Type B pancreatic cell (in vitro differentiated cells): ENCODE measurements at places on chromosomes 16 and 17. TPM values are rescaled to one million over a fixed set of nuclear protein-coding genes. Genes with fewer than 3 reads are reported as not detected.

The KRTAP4-6 gene
- total RNA-seq, result not detected in 2 replicates

The TNRC6C gene
- 14.7 and 36.7 TPM in 2 replicates for total RNA-seq

The MT1A gene
- total RNA-seq, result not detected in 2 replicates

The ABCC11 gene
- 0.07 and 0.19 TPM in 2 replicates for total RNA-seq

The ITGB3 gene
- total RNA-seq, result 0.36 and 1.6 TPM in 2 replicates

The TEKT1 gene
- total RNA-seq, result 0.24 and 1.6 TPM in 2 replicates

The ZKSCAN2 gene
- total RNA-seq, result 9.4 and 16.9 TPM in 2 replicates

The NPIPB9 gene
- 1.2 and 3.0 TPM in 2 replicates for total RNA-seq

The HSF5 gene
- 0.10 TPM in 1 of 2 replicates, not detected in the other for total RNA-seq

The ZNF771 gene
- total RNA-seq, result 4.7 and 15.5 TPM in 2 replicates

GRCh38 chr17:4035081-4035680, 70.9 kb upstream of the ATP2A3 start:
- DNase-seq, result no peak

GRCh38 chr16:82728901-82729300, 102.1 kb downstream of the CDH13 start:
- DNase-seq, result no peak

DNA sequence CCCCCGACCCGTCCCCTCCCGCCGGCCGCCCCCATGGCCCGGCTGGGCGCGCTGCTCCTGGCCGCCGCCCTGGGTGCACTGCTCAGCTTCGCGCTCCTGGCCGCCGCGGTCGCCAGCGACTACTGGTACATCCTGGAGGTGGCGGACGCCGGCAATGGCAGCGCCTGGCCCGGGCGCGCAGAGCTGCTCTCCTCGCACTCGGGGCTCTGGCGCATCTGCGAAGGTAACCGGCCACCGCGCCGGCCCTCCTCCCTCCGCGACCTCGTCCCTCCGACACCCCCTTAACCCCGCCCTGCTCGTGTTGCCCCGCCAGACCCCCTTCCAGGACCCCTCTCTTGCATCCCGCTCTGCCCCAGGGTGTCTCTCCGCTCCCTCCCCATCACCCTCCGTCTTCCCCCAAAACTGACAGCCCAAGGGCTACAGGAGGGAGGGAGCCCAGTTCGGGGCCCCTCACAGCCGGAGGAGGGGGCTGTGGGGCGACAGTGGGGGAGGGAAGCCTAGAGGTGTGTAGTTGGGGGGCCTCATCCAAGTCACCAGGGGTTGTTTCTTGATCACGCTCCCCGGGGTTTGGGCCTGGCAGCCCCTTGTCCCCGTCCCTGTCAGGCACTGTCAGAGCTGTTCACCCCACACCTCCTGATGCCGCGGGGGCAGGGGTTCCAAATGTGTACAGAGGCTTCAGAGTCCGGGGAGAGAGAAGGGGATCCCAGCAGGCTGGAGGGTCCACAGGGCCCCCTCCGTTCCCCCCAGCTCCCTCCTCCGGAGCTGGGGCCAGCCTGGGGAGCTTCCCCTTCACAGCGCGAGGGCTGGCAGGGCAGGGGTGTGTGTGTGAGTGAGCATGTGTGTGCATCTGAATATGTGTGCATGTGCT, 794 bp downstream of the TMEM235 start:
- no peak for DNase-seq

DNA sequence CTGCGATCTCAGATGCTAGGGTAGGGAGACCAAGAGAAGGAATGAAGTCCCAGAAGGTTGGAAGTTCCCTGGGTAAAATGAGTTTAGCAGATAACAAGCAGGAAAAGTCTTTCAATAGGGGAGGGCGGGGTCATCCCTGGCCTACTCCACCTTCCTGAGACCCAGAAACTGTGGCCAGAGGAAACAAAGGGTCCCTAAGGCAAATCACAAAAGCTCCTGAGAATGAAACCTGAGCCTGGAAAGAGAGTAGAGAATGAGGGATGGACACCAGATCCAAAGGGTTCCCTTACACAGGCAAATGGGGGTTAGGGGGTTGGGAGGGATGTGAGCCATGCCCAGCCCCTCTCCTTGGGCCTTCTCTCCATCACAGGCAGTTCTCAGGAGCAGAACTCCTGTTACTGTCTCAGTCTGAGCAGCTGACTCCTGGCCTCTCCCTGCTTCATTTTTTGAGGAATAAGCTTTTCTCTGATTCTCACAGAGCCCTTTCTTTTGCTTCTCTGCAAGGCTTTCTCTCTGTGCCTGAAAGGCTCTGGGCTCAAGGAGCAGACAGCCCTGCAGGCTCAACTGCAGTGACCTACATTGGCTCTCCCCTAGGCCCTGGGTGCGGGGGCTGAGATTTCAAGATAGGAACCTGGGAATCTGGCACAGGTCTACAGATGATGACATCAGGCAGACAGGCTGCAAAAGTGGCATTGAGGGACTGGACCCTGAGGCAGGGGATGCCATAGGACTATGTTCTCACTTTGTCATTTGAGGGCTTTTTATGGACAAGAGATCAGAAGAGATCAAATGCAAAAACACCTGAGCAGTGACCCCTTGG, 9.8 kb upstream of the NR1D1 start:
- DNase-seq, result no peak

- DNase-seq, result no peak
Measured at GRCh38 chr16:87371261-87371866, 12.2 kb downstream of the FBXO31 start.

DNA sequence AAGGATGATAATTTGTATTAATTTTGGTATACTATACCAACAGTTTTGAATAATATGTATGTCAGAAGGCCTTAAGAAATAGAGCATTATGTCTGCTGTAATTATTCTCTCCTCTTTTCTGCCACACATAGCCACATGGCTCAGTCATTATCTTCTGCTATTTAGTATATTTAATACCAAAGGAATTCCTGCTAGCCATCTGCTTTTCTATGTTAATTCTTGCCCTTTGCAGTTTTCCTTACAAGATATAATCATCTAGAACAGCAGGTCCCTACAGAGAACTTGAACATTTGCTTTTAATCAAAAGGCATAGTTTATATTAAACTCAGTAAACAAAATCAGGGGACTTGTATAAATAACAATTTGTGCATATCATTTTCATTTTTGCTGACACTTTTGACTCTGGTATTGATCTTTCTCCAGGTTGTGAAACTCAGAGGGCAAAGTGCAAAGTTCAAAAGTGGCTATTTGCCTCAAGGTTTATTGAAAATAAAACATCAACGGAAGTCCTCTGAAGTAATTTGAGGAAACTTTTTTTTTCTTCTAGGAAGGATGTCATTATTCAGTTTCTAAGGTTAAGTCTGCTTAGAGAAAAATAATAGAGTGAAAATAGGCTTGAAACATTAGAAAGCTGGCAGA, 702.0 kb downstream of the KCNJ2 start:
- no peak for DNase-seq

GRCh38 chr17:47871048-47871447, 20.1 kb upstream of the SP6 start:
- no peak for DNase-seq

- no peak for DNase-seq
Measured at GRCh38 chr17:81419319-81419885, 24.1 kb downstream of the BAHCC1 start.

DNA sequence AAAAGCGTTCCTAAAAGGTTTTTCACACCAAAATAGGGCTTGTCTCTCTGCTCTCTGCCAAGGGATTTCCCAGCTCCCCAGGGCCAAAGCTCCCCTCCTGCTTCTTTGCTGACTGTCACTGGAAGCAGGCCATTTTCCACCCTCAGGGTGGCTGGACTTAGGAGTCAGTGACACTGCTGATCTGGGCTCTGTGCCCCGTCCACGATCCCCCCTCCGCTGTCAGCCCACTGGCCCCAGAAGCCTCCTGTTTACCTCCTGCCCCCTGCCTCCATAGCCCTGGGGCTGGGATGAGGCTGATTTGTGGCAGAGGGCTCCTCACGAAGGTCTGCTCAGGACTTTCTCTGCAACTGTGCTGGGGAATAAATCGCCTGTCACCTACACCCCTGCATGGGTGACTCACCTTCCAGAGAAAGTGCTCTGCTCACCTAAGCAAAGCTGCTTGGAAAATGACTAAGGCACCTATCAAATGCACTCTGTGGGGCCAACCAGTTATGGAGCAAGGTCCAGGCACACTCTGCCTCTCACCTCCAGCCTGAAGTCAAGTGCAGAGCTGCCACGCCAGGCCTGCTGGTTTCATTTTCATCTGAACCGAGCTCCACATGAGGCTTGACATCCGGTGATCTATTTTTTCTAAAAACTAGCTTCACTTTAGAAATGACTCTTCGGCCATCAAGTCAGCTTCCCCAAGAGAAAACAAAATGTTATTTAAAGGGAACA, 4.9 kb downstream of the MAP3K14 start:
- no peak for DNase-seq

GRCh38 chr16:4283441-4283840, 10.6 kb upstream of the TFAP4 start:
- no peak for DNase-seq

- no peak for DNase-seq
Measured at GRCh38 chr17:82297280-82297713, 20.1 kb downstream of the CD7 start.

DNA sequence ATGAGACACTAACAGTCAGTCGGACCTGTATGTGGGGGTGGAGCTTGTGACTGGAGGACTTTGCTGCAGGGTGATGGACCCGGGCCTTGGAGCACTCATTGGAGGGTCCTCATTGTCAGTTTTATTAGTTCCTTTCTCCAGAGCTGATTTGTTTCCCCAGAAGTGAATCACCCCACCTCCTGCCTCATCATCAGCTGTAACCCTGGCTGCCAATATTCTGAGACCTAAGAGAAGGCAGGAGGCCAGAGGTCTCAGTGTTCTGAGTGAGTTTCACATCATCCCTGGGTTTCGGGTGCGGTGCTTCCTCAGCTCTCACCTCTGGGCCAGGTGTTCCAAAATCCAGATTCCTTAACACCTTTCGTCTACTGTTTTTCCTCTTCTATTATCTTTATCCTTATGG, 49.9 kb upstream of the KIFC3 start:
- DNase-seq, result no peak

DNA sequence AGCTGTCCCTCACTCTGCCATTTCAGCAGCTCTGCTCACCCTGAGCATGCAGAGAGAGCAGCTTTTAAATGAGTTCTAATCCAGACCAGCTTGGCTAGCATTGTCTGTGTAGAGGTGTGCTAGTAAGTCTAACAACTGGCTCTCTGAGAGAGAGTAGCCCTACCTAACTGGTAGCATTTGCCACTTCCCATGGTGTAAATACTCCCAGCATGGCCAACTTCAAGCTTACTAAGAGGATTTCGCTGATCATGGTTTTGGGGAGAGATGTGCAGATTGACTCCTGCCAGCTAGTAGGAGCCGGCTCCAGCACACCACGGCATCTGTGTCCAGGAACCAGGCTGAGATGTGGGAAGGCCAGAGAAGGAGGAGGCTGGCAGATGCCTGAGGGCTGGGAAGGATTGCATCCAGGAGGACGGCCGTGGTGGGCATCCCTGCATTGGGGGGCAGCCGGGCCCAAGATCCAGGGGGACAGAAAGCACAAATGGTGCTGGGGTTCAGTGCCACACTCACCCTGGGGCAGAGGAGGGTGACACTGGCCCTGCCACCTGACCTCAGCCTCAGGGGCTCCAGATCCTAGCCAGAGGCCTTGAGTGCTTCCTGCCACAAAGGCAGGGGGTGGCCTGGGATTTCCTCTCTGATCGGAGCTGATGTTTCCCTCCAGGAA, 394.9 kb upstream of the TNRC6C start:
- DNase-seq, result no peak

- DNase-seq, result no peak
Measured at GRCh38 chr16:78317564-78318240, 218.2 kb downstream of the WWOX start.

GRCh38 chr16:21199607-21200218, 11.7 kb downstream of the ZP2 start:
- DNase-seq, result no peak

DNA sequence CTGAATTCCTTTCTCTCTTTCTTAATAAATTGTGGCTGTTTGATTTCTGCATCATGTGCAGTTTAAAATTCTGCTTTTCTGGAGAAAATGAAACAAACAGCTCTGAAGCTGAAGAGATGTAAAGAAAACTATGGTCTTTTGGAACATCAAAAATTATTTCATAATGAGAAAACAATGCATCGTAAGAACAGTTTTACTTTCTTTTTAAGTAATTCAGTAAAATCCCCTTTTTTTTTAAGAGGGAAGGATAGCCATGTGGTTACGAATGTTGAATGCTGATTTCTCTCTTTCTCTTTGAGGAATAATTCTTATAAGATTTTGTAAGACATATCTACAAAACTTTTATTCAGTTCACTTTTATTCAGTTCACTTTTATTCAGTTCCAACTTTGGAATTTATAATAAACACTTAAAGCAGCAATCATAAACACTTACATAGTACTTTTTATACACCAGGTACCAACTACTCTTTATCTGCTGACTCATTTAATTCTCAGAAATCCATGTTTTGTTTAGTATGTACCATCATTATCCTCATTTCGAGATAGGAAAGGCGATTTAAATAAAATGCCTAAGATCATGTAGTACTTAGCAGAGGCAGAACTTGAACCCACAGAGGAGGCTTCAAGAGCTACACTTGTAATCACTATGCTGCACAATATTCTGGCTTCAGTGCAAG, 26.6 kb downstream of the CNTNAP4 start:
- DNase-seq, result no peak

GRCh38 chr17:44968225-44969143, at the start of gene C1QL1:
TSS of gene C1QL1 (minus strand) at chr17:44968303. CDS start at chr17:44968048, 255 bp downstream.
- peak; percentile 91 for DNase-seq

DNA sequence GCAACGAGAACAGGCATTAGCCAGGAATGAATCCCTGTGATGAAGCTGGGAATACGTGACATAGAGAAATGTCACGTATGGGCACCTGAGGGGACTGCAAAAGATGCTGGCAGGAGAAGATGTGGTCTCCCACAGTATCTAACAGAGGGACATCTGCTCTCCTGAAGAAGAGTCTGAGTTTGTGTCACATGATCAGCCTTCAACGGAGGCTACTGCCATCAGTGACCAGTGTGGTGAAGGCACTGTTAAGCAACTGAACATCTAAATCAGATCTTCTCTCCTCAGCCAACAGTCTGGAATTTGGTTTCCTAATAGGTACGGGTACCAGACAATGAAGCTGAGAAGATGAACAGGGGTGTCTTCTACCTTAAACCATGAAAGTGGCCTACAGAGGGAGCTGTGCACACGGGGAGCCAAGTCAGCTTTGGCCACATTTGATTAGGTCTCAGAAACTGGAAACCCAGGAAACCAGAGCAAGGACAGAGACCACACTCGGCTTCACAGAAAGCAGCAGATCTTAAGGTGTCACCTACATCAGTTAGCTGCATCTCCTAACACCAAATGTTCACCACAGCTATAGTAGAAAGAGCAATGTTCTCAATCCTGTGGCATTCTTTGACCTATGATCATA, 41.8 kb downstream of the BRD7 start:
- DNase-seq, result no peak

- DNase-seq, result no peak
Measured at GRCh38 chr17:9928601-9929333, 23.7 kb upstream of the RCVRN start.

GRCh38 chr16:2350500-2350899, 10.0 kb upstream of the ABCA3 start:
- no peak for DNase-seq

DNA sequence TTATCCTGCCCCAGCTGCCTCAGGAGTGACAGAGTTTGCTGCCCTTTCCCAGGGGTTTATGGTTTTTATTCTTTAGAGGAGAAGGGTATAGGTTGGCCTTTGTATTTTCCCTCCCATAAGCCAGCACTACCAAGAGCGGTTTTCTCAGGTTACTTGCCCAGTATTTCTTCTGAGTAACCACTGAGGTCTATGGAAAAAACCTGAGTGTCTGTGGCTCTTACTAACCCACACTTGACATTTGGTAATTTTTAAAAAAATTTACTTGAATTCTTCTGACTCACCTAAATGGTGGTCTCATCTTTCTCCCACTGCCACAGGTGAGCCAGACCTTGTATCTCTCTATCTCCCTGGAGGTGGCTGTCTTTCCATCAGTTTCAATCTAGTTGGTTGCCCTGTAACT, 6.0 kb downstream of the SLC7A6 start:
- DNase-seq, result no peak

GRCh38 chr17:9367156-9367555, 208.5 kb downstream of the STX8 start:
- DNase-seq, result no peak
